ENCODE measurements at places on chromosomes 12 and 14. TPM values are rescaled to one million over a fixed set of nuclear protein-coding genes. Genes with fewer than 3 reads are reported as not detected.
A peak's percentile ranks its signal among the peaks of the same experiment; 100 is the strongest.

GRCh38 chr12:5803532-5803931 is 141.5 kb downstream of the ANO2 start:
- DNase-seq, result no peak

DNA sequence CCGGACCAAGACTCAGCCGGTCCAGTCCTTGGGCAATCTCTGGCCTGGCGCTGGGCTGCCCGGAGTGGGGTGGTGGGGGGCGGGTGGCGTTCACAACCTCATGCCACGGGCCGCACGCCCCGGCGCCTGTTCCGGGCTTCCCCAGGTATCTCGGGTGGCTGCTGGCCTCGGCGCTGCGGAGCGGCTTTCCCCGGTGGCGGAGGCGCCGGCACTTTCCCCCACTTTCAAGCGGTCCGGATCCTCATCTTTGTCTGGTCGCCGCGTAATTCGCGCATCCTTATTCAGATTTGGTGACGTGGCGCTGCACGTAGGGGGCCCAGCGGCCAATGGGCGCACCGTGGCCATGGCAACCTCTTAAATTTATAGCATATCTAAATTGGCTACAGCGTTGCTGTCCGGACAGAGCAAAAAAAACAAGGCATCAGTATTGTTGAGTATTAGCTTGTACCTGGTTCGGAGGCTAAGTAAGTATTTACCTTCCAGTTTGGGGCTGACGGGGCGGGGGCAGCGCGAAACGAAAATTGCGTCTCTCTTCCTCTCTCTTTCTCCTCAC is at the start of gene LHX5:
LHX5 (minus strand) TSS at position 253 of the 553 bp plus-strand sequence. CDS start 373 bp downstream, outside the sequence.
- no peak for DNase-seq

GRCh38 chr12:105937009-105937408 is 201.7 kb downstream of the NUAK1 start:
- peak; percentile 21 for DNase-seq

Gene OASL
- 3.0 TPM for total RNA-seq

- DNase-seq, result no peak
Observed at GRCh38 chr14:102185360-102185759, 45.7 kb downstream of the WDR20 start.
